ENCODE measurements at places on chromosomes 12 and 14. TPM values are rescaled to one million over a fixed set of nuclear protein-coding genes. Genes with fewer than 3 reads are reported as not detected.
A peak's percentile ranks its signal among the peaks of the same experiment; 100 is the strongest.

GRCh38 chr12:121795034-121795968 lies 1.8 kb upstream of the RHOF start:
- H3K36me3 ChIP-seq = peaks cover 3% of the 10 kb centered on the region
- peak overlapping the region; percentile 40 for H3K4me3 ChIP-seq
- DNase-seq = peak; percentile 90
- H3K4me1 ChIP-seq = peaks cover 43% of the 10 kb centered on the region
- H3K27ac ChIP-seq = peak overlapping the region; percentile 31

DNA sequence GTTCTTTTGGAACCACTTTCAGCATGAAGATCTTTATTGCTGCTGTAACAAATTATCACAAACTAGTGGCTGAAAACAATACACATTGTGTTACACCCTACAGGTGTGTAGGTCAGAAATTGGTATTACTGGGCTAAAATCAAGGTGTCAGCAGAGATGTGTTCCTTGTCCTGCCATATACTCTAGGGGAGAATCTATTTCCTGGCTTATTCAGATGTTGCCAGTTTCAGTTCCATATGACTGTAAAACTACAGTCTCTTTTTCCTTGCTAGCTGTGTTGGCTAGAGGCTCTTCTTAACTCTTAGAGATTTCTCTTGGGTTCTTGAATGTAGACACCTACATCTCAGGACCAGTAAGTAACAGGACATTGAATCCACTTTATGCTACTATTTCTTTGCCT lies 215.6 kb upstream of the PPFIA2 start:
- no peak overlapping the region for H3K4me3 ChIP-seq
- H3K27me3 ChIP-seq = no peaks in the 10 kb centered on the region
- H3K36me3 ChIP-seq = no peaks in the 10 kb centered on the region
- H3K4me1 ChIP-seq = no peaks in the 10 kb centered on the region
- no peak overlapping the region for H3K27ac ChIP-seq
- DNase-seq = no peak

GRCh38 chr12:130347588-130347987 lies 9.9 kb downstream of the PIWIL1 start:
- H3K27me3 ChIP-seq = no peaks in the 10 kb centered on the region
- H3K27ac ChIP-seq = no peak overlapping the region
- H3K4me1 ChIP-seq = no peaks in the 10 kb centered on the region
- no peak overlapping the region for H3K4me3 ChIP-seq
- no peak for DNase-seq
- H3K36me3 ChIP-seq = no peaks in the 10 kb centered on the region

DNA sequence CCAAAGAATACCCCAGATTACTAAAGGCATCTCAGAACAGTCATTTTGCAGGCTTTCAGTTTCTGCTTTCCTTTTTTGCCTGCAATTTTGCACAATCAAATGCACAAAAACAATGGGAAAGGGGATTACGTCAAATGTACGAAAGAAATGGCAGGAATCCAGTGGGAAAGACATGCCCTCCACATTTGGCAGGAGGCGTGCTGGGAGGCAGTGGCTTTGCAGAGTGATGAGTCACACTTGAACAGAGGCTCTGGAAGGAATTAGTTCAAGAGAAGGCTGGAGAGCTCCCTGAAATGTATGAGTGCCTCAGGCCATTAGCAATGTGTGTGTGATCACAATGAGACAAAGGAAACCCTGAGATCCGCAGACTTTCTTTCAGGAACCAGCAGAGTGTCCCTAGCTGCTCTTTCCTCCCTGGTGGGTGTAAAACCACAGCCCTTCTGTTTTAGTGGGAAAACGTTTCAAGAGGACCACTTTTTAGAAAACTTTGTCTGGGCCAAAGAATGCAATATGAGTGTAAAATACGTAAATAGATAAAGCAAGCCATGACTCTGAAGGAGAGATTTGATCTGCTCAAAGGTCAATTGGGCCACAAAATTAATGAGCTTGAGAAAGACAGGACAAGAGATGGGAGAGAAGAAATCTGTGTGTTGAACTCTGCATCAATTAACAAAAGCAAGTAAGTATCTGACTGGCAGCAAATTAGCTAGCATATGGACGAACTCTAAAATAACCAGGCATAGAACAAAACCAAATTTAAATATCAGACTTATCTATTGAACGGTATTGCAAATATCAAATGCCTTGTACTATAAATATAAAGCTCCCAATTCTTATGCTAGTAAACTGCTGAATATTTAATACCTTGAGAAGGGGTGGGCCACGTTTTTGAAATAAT lies 155.4 kb upstream of the PDE3A start:
- no peak for DNase-seq
- H3K4me3 ChIP-seq = no peak overlapping the region
- no peaks in the 10 kb centered on the region for H3K4me1 ChIP-seq
- H3K27ac ChIP-seq = no peak overlapping the region

Gene MLEC
- 39.8 TPM for total RNA-seq

Gene PAX9
- not detected for total RNA-seq

Gene ADCY4
- total RNA-seq = 7.8 TPM

Gene SLC6A13
- total RNA-seq = 0.19 TPM

Gene KCNK10
- 0.20 TPM for total RNA-seq

Measured in B cell (primary cell).